ENCODE measurements at places on chromosomes 3 and 15.
A peak's percentile ranks its signal among the peaks of the same experiment; 100 is the strongest.

DNA sequence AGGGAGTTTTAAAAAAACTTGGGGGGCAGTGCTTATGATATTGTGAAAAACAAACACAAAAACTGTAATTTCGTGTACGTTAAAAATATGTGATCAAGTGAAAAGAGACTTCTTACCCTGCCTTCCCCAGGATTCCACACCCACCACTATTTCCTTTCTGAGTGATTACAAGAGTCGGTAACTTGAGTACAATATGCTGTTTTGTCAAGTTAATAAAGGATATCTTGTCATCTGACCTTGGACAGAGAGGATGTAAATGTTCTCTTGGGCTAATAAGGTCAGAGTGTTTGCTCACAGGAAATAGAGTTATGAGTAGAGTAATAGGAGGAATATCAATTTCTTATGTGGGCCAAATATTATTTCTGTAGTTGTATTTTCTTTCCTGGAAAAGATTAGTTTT is 68.1 kb downstream of the NOX5 start:
- DNase-seq: no peak

GRCh38 chr3:9497821-9498565 is 55.6 kb downstream of the LHFPL4 start:
- DNase-seq: no peak

DNA sequence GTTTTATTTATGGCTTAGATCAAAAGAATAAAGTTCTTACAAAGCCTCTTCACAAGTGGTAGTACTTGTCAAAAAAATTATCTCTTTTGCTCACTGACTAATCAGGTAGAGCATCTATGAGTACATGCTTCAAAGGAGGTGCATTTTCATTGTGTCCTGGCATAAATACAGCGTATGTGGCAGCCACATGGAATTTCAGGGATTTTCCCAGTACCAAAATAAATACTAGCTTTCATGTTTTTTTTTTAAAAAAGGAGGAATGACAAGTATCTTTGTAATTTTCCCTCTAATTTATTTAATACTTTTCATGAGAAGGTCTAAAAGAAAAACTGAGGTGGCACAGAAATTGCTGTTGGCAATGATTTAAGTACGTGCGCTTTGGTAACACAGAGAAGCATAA is 597.8 kb upstream of the ALCAM start:
- DNase-seq: no peak

- no peak for DNase-seq
Measured at GRCh38 chr3:62662677-62663076, 212.5 kb downstream of the CADPS start.

DNA sequence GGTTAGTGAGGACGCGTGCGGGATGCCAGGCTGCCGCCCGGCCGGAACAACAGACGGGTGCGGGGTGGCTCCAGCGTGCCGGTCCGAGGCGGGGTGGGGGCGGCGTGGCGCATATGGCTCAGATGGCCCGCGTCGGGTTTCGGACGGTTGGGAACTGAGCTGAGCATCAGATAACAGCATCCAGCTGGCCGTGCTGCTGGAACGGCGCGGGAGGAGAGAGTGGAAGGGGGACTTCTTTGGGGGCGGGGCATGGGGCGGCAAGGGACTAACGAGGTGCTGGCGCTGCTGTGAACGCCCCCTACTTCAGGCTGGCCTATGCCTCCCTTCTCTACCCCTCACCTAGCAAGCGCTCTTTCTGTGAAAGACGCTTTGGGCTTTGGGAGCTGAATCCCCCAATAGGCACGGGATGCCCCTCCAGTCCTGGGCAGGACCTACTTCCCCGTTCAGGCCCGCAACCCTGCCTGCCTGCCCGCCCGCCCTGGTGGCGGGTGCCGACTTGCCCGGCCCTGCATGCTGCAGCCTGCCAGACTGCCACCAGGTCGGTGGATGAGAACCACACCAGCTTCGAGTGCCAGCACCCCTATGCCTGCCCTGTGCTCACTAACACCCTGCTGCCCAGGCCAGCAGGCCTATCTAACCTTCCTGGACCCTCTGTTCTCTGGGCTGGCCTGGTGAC is 542 bp downstream of the INKA1 start:
- DNase-seq: peak; percentile 40

DNA sequence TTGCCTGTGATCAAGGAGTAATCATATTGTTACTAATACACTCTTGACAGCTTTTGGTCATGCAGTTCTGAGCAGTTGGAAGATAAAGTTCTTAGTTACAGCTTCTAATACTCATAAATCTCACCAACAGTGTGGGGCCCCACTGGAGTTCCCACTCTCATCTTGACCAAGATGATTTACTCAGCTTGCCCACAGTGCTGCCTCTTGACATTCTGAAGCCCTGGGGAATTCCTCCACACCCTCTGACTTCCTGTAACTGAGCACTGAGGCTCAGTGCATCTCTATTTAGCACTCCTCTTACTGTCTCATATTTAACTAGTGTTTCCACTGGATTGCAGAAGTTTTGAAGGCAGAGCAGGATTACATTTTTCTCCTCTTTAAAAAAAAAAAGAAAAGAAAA is 1.9 kb upstream of the ARL6IP5 start:
- peak; percentile 80 for DNase-seq

- DNase-seq: no peak
Measured at GRCh38 chr15:52196891-52197290, 5.7 kb upstream of the GNB5 start.

GRCh38 chr15:77738038-77738370 is 105.3 kb upstream of the LINGO1 start:
- DNase-seq: no peak

DNA sequence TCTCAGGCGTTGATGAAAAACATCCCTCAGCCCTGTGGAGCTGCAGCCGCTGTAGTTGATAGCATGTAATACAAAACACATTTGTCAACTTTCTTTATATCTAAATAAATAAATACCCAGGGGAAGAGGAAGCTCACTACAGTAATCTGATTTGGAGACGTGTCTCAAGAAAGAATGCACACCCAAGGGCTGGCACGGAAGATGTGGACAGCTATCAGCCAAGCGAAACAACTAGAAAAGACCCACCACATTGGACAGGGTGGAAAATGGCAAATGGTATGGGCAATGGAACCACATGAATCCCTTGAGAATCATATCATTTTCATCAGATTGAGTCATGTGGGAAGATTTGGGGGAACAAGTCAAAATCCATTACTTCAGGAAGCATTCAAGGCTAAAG is 43.1 kb upstream of the ALDH1A3 start:
- no peak for DNase-seq
